ENCODE measurements at places on chromosomes 13 and 19.

DNA sequence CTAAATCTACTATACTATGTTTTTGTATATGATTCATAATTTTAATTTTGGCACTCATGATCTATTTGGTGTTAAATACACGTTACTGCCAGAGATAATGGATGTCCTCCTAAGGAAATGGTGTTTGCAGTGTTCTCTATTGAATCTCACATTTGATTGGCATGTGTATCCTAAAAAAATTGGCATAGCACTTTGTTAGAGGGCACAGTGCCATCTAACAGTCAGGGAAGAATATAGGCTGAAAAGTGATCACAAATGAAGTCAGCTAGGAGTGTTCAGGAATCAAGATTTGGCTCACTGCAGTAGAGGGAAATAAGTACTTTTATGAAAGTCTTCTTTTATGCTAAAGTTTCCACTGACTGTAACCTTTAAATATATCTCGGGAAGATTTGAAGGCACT lies 624.6 kb downstream of the GPC6 start:
- no peak for DNase-seq

GRCh38 chr13:23534090-23534489 lies 36.1 kb upstream of the TNFRSF19 start:
- no peak for DNase-seq

DNA sequence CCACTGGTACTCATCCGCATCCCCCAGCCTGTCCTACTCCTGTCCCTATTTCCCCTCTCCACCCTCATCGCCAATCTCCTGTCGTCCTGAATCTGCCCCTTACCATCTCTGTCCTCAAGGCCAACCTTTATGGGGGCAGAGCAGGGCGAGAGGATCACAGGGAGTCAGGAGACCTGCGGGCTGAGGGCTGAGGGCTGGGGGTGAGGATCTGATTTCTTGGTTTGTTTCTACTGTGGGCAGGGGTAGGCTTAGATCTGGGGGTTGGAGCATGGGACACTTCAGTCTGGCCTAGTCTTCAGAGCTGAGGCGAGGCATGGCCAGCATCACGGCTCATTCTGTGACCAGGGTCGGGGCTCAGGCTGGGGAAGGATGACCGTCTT lies 16.5 kb upstream of the ERCC1 start:
- peak; percentile 35 for DNase-seq

GRCh38 chr13:21060338-21061028 lies 903 bp downstream of the LATS2 start:
- peak; percentile 41 for DNase-seq

GRCh38 chr13:36157480-36157879 lies 26.3 kb upstream of the DCLK1 start:
- no peak for DNase-seq

- no peak for DNase-seq
Observed at GRCh38 chr19:56253737-56254136, 18.8 kb upstream of the EDDM13 start.

DNA sequence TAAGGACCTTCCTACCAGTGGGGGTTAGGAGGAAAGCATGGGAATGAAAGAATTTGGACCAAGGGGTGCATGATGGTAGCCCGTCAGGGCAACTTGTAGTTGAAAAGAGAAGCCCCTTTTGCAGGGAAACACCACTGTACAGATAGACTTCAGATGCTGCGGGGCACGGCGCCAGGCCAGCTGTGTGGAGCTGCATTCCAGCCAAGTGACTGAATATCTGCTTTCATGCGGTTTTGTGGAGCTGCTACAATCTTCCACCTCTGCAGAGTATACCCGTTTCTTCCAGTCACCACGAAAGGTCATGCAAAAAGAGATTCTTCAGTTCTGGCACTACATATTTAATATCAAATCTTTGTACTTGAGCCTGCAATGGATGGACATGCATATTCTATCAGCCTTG lies 104.7 kb downstream of the RGCC start:
- DNase-seq = no peak

DNA sequence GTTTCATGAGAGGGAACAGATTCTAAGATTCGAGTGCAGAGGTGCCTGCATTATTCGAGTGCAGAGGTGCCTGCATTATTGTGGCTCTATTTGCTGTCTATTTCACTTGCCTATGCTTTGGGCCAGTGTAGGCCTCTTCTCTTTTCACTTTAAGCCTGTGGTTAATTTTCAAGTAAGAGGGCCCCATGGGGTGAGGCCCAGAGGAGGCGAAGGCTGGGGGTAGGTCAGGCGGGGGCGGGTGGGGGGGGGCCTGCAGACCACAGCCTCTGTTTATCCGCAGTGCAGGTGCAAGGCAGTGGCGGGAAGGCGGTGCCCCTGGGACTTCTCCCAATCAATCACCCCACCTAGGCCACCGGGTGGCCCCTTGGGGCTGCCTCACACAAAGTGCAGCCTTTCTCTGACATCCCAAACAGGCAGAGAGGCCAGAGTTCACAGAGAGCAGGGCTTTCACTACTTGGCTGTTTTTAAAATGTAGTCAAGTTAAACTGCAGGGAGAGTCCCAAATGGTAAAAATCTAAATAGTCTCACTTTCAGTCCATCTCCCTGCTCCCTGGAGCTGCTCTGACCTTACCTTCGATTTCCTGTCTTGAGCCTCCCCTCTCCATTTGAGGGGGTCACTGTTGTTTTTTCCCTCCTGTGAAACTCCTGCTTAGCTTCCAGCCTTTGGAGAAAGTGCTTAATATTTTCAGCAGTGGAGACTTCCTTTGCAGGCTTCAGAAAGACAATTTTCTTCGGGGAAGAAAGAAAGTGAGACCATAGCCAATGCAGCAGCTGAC lies 249.0 kb downstream of the DLEU7 start:
- DNase-seq = peak; percentile 51

- no peak for DNase-seq
Observed at GRCh38 chr19:5823579-5824281, 15.8 kb downstream of the FUT6 start.

DNA sequence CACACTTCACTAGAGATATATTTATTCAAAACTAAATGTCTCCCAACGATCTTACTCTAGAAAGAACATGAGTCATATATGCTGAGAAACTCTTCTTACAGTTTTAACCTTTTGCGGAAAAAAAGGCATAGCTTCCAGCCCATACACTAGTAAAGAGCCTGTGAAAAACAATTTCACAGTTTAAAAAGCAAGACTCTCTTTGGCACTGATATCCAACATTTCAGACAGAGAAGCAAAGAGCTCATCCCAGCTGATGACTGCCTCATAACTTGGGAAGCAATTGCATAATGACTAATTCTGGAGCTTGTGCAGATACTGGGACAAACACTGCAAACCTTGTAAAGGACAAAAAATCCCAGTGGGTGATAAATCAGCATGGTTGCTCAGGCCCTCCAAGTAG lies 88.0 kb downstream of the ENOX1 start:
- DNase-seq = no peak

- no peak for DNase-seq
Observed at GRCh38 chr13:74280093-74280794, 146.0 kb upstream of the KLF12 start.

- DNase-seq = peak; percentile 50
Observed at GRCh38 chr13:40221460-40222201, 444.8 kb downstream of the FOXO1 start.

DNA sequence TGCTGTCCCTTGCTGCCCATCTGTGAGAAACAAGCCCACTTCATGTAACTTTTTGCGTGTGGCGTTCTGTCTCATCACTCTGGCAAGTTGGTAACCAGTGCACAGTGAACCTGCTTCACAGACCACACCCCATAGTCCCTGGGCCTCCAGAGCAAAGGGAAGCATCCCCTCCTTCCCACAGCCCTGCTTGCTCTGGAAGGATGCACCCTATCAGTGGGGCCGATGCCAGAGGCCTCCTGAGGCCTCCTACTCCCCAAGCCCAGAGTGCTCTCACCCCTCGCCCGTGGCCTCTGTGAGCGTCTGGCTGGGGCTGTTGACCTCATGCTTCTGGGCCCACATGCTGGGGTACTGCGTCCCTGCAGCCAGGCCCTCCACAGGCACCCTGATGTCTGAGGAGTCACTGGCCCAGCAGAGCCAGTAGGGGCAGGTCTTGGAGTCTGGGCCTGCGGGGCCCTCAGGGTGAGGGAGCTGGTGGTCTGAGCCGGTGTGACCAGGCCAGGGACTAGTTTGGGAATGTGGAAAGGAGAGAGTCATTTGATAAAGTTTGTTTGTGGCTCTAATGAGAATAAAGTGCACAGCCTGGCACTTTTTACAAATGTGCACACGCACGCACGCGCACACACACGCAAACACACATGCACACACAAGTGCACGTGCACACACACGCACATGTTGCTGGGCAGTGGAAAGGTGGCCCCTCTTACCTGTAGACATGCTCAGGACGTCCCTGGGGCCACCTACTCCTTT lies 5.1 kb downstream of the TMEM86B start:
- no peak for DNase-seq

- no peak for DNase-seq
Observed at GRCh38 chr19:3514930-3515329, 8.8 kb downstream of the FZR1 start.

- peak; percentile 41 for DNase-seq
Observed at GRCh38 chr19:44512326-44513298, 12.3 kb upstream of the ZNF180 start.

- DNase-seq = no peak
Observed at GRCh38 chr13:44421853-44422525, 48.4 kb downstream of the SERP2 start.

GRCh38 chr13:66402066-66402465 lies 828.1 kb downstream of the PCDH9 start:
- no peak for DNase-seq

All from activated T-cell treated with anti-CD3 and anti-CD28 coated beads, Interleukin-2, amount 50 U/mL, for 48 hours (primary cell).